ENCODE measurements at places on chromosomes 2 and 18.

DNA sequence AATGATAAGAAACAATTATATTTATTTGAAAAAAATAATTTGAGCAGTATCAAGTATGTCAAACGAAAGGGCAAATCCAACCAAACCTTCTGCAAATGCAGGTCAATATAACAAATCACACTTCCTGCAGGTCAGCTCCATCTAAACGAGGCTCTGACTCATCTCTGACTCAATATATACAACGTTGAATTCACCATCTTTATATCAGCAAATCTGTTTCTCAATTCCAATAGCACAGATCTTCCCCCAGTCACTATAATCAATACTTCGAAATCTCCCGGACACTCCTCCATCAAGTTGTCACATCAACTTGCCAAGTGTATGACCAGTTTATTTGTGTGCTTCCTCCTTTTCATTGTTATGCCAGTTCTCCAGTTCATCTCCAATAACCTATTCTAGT, 388.9 kb downstream of the ZEB2 start:
- no peak for DNase-seq

- DNase-seq, result no peak
These were observed 1.5 kb upstream of the GMCL1 start for GRCh38 chr2:69827796-69828540.

DNA sequence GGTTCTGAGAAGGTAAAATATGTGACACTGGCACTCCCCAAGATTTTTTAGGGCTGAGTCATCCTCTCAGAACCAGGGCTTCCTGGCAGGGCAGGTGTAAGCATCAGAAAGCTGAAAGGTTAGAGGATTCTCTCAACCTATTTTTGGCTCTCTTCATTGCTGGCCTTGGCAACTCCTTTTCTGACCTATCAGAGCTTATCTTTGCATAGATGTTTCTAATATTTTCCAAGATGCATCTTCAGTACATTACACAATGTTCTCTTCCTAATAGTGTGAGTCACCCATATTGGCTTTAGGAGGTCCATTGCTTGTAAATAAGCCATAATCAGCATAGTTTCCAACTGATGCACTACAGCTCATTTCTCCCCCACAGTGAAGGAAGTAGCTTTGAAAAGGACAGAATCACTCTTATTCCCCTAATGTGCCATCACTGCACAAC, 2008.4 kb upstream of the PIK3C3 start:
- DNase-seq, result no peak

DNA sequence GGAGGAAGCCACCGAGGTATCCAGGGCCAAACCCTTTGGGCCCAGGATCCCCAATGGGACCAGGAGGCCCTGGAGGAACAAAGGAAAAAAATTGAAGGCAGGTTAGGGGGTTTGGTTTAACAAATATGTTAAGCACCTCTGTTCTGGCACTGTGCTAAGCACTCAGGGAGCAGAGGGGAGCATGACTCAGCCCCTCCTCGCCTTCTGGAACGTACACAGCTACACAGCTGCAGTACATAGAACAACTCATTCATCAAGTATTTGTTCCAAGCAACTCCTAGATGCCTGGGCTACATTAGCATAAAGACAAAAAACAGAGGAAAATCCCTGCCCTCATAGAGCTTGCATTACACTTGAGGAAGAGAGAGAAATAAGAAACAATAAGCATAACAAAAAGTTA, 153.6 kb downstream of the COL4A4 start:
- DNase-seq, result no peak

- DNase-seq, result no peak
These were observed 6.6 kb downstream of the DTYMK start for GRCh38 chr2:241680044-241680443.

DNA sequence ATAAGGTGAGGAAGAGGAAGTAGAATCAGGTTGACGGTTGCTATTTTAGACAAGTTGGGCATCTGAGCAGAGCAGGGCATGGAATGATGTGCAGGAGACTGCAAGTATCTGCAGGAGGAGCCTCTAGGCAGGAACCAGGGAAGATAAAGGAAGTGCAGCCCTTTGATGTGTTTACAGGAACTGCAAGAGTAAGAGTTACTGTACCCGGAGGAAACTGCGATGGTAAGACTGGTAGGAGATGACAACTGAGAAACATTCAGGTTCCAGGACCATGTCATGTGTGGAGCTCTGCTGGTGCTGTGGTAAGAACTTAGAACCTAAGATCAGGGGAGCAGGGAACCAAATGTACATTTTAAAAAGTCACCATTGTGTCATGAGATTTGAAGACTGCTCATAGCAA, 134.3 kb upstream of the STON1 start:
- DNase-seq, result no peak

GRCh38 chr2:127536707-127537541, 1.4 kb downstream of the MYO7B start:
- no peak for DNase-seq

DNA sequence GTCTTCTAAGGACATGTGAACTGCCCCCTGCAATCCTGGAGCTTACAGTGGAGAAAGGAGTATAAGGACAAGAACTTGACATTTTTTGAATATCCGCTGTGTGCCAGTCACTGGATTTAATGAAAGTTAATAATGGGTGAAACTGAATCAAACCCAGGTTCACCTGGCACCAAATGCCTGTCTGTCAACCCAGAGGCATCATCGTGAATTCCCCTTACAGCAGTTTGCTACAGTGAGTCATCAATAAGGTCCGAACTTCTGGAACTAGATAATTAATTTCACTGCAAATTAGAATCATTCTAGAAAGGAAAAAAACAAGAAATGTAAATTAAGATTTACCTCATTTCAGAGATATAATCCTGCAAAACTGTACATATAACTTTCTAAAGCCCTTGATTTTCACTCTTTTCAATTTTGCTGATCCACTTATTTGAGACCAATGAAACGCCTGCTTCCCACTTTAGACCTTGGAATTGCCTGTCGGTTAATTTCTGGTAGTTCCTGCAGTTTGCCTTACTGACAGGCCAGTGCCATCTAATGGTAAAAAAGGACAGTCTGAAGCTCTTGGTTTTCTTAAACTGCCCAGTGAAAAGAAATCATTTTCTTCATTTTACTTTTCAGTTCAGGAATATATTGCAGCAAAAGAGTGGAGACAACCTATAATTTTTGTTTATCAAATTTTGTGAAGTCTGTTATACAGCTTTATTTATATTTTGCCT, 8.2 kb downstream of the DSG2 start:
- DNase-seq, result no peak

DNA sequence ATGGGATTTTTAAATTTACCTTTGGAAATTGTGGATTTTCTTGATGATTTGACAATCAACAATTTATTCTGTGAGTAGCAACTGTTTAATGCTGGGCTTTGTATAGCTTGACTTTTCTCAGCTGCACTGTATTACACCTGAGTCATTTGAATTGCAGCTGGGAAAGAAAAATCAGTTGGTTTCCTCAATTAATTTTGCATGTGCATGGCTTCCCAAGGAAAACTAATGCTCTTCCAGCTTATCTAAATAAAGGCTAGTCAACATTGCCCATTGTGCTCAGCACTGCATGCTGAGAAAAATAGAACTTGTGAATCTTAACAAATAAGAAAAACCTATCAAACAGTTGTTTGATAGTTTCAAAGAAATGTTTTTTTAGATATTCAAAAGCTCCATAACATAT, 268.3 kb upstream of the CDH20 start:
- no peak for DNase-seq

DNA sequence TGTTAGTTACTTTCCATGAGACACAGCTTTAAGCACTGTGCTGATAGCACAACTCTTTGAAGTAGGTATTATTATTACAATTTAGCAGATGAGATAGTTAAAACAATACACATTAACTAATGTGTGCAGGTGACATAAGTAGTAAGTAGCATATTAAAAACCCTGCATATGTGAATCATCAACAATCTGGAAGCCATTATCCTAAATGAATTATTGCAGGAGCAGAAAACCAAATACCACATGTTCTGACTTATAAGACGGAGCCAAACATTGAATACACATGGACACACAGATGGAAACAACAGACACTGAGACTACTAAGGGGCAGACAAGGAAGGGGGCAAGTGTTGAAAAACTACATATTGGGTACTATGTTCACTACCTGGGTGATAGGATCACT, 300.3 kb upstream of the GULP1 start:
- no peak for DNase-seq

- DNase-seq, result peak; percentile 18
These were observed 59.9 kb upstream of the REG3A start for GRCh38 chr2:79219383-79219988.

- DNase-seq, result peak; percentile 16
These were observed 45.6 kb downstream of the ZNF519 start for GRCh38 chr18:14086458-14087231.

Measured in right renal cortex interstitium (tissue), 3 donors.